Activated CD4-positive, alpha-beta T cell treated with anti-CD3 and anti-CD28 coated beads for 48 hours (primary cell): ENCODE measurements at places on chromosomes 13 and 19.

DNA sequence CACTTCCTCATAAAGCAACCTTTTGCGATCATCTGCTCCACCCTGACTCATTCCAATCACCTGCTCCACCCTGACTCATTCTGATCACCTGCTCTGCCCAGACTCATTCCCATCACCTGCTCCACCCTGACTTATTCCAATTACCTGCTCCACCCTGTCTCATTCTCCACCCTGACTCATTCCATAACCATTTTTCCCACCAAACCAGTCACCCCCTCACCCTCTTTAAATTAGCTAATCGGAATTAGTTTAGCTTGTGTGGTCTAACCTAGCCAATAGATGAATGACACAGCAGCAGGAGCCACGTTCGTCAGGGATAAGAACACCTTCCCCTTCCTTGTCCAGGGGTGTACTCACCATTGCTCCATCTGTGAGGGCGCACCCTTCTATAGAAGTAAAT is 134.0 kb downstream of the COG6 start:
- DNase-seq: no peak

- DNase-seq: no peak
These were observed 93.9 kb downstream of the STARD13 start for GRCh38 chr13:33191425-33192210.

DNA sequence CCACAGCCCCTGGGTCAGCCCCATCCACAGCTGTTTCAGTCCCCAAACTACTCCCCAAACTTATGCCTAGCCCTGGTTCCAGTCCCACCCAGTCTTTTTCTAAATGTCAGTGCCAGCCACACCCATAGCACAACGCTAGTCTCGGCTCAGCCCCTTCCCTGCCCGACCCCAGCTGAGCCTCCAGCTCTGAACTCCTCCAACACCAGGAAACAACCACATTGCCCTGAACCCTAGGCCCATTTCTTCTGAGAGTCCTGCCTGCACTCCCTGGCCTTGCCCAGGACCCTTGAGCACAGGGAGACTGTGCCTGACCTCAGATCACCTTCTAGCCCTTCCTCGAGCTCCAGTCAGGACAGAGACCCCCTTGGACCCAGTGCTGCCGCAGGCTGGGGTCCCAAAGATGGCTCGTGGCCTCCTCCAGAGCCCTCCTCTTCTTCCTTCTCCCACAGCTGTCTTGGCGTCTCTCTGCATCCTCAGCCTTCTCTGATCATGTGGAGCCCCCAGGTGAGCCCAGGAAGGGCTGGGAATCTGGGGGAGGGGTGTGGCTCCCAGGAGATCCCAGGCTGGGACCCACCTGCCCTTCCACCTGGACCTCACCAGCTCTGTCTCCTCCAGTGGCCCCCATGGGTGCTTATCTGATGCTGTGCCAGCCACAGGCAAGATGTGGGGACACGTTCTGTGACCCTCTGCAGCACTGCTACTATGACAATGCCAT is 33.0 kb upstream of the IGFL1 start:
- no peak for DNase-seq

GRCh38 chr13:101939370-101939769 is 462.5 kb downstream of the FGF14 start:
- DNase-seq: no peak

DNA sequence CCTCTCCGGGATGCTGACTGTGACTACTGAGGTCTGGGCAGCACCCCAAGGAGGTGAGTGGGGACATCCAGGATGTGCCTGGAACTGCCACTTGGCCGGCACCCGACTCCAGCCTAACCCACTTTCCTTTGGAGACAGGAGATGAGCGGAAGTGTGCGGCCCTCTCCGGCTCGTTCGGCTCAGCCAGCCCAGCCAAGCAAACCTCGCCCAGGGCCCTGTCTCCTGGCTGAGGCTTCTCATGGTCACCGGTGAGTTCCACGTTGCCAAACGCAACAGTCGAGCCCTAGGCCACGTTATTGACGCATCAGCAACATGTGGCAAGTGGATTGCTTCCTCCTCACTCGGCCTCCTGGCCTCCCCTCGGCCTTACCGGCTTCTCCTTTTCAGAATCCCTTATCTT is 5.5 kb downstream of the SLC7A10 start:
- no peak for DNase-seq
